ENCODE measurements at places on chromosomes 2 and 18. TPM values are rescaled to one million over a fixed set of nuclear protein-coding genes. Genes with fewer than 3 reads are reported as not detected.

DNA sequence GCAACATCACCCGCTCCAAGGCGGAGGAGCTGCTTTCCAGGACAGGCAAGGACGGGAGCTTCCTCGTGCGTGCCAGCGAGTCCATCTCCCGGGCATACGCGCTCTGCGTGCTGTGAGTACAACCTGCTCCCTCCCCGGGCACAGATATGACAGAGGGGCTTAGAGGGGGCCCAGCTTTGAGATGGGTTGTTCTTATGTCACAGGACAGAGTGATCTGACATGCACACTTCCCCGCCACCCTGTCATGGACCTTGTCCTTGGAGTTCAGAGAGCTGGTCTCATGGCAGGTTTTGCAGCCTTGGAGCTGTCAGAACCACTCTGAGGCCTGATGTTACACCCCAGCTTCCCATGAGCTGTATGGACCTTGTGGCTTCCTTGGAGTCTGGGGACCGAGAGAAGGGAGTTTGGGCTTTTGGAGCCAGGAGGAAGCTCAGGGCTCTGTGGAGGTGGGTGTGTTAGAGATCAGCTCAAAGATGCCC is 398 bp downstream of the INPP5D start:
- no peaks in the 10 kb centered on the region for H3K36me3 ChIP-seq
- H3K4me3 ChIP-seq, result peak overlapping the region; percentile 51
- peak overlapping the region; percentile 76 for H3K27ac ChIP-seq
- DNase-seq, result no peak
- peaks cover 37% of the 10 kb centered on the region for H3K4me1 ChIP-seq

DNA sequence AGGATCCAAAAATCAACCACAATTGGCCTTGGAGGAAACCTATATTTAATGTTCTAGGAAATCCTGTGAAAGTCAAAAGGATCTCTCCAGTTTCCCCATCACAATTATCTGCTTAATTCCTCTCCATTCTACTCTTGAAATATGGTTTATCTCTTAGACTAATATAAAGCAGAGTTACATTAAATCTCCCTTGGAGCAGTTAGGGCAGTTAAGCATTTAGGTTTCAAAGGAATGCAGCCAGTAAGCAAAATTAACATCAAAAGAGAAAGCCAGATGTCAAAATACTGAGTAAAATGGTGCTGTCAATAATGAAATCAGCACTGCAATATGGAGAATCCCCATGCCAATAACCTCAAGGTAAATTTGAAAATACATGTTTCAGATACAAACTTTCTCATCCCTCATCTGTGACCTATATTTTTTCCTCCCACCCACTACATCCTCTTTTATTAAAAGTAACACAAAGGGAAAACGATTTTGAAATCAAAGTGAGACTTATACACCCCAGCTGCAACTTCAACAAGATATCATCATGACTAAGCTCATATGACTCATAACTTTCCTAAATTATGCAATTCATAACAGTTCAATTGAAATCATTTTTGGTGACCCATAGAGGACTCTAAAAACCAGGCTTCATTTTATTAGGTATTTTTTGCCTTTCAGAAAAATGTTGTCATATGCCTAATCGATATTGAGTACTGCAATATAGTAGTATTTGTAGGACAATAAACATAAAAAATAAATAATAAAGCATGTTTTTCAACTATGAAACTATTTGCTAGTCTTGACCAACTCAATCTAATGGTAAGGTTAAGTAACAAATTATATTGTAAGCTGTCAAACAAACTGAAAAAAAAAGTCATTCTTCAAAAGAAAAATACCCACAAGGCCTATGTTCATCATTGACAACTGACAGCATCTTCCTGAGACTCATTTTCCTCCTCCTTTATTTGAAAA is 3.1 kb downstream of the ADAM17 start:
- no peaks in the 10 kb centered on the region for H3K36me3 ChIP-seq
- H3K4me1 ChIP-seq, result peaks cover 86% of the 10 kb centered on the region
- no peak overlapping the region for H3K4me3 ChIP-seq
- no peak overlapping the region for H3K27ac ChIP-seq
- DNase-seq, result no peak

GRCh38 chr2:146777181-146777580 is 1067.6 kb upstream of the ACVR2A start:
- H3K36me3 ChIP-seq, result no peaks in the 10 kb centered on the region
- no peak overlapping the region for H3K27ac ChIP-seq
- H3K4me3 ChIP-seq, result no peak overlapping the region
- H3K27me3 ChIP-seq, result no peaks in the 10 kb centered on the region
- DNase-seq, result no peak
- no peaks in the 10 kb centered on the region for H3K4me1 ChIP-seq

DNA sequence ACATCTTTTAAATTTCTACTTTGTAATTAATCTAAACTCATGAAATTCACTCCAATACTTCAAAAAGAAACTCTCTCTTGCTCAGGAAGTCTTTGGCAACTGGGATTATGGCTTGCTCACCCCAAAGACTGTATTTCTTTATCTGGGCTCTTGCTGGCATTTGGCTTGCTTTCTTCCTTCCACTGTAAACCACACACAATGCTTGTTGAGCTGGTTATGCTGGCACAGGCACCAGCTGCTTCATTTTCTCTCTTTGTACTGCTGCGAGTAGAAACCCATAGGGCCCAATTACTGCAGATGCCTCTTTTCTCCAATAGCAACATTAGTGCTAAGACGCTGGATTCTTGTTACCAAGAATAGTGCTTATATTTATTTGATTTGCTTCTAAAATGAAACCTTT is 51.4 kb downstream of the SLC38A11 start:
- H3K4me1 ChIP-seq, result peaks cover 10% of the 10 kb centered on the region
- H3K27me3 ChIP-seq, result no peaks in the 10 kb centered on the region
- H3K36me3 ChIP-seq, result no peaks in the 10 kb centered on the region
- H3K27ac ChIP-seq, result peak overlapping the region; percentile 25
- DNase-seq, result peak; percentile 69
- no peak overlapping the region for H3K4me3 ChIP-seq

DNA sequence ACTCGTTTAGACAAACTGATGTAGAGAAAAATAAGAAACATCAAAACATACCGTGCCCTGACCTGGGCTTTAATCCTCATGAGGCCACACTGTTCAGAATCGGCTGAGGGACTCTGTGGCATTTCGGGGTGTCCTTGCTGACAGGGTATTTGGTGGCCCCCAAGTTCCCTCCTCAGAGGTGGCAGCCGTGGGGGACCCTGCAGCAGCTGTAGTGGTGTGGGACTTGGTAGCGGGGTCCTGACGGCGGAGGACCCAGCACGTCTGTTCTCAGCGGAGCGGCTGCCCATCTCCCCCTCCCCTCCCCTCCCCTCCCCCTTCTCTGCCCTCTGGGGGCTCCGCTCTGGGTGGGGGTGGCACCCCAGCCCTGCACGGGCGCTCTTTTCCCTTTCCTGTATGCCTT is 18.4 kb downstream of the KCNG2 start:
- no peaks in the 10 kb centered on the region for H3K36me3 ChIP-seq
- H3K4me3 ChIP-seq, result no peak overlapping the region
- peaks cover 50% of the 10 kb centered on the region for H3K27me3 ChIP-seq
- DNase-seq, result no peak
- H3K4me1 ChIP-seq, result no peaks in the 10 kb centered on the region

- peaks cover 28% of the 10 kb centered on the region for H3K4me1 ChIP-seq
- no peak for DNase-seq
These were observed 51.1 kb downstream of the SMAD7 start for GRCh38 chr18:48899558-48900174.

Gene NEB
- total RNA-seq, result not detected

Gene HMSD
- total RNA-seq, result not detected
